Activated CD4-positive, alpha-beta T cell treated with anti-CD3 and anti-CD28 coated beads for 48 hours (primary cell): ENCODE measurements at places on chromosomes 11 and 22.

DNA sequence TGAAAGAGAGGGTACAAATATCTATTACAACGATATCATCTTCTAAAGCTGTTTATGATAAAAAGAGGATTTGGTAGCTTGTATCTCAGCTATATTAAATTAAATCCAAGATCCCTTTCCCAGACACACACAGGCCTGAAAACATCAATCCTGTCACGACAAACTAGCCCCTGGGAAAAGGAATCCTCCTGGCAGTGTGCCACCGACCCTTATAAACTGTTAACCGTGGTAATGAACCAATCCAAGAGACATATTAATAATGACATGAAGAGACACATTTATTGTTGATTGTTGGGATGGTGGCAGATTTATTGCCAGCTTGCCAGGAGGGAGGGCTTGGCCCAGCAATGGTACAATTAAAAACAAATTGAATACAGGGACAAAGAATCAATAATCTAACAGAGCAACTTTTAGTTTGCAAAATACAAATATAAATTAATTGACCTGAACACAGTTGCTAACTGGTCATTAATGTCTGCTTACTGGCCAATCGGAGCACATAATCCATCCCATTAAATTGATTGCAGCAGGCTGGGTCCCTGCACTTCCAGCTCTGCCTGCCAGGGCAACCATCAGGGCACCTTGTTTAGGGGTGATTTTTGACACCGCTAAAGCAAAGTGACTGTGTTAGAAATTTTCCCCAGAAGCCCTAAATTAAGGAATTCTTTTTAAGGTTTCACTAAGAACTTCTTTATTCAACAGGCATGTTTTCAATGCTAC lies 887.6 kb downstream of the OPCML start:
- DNase-seq = no peak

GRCh38 chr22:50683086-50683993 lies 10.7 kb downstream of the SHANK3 start:
- DNase-seq = no peak

DNA sequence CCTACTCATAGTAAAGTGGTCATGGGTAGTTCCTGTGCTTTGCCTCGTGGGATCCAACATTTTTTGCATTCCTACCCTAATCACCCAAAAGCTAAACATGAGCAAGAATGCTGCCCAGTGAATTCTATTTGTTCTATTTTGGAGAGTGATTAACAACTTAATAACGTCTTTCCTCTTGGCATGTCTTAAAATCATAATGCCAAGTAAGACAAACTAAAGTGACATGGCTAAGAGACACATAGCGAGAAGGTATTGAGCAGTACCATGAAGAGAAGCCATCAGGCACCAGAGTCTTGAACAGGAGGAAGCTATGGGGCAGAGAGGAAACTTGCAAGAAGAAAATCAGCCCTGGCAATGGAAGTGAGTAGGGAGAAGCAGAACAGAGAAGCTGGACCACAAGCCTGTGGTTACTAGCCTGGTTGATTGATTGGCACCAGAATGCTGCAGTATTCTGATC lies 32.0 kb downstream of the EXPH5 start:
- no peak for DNase-seq

DNA sequence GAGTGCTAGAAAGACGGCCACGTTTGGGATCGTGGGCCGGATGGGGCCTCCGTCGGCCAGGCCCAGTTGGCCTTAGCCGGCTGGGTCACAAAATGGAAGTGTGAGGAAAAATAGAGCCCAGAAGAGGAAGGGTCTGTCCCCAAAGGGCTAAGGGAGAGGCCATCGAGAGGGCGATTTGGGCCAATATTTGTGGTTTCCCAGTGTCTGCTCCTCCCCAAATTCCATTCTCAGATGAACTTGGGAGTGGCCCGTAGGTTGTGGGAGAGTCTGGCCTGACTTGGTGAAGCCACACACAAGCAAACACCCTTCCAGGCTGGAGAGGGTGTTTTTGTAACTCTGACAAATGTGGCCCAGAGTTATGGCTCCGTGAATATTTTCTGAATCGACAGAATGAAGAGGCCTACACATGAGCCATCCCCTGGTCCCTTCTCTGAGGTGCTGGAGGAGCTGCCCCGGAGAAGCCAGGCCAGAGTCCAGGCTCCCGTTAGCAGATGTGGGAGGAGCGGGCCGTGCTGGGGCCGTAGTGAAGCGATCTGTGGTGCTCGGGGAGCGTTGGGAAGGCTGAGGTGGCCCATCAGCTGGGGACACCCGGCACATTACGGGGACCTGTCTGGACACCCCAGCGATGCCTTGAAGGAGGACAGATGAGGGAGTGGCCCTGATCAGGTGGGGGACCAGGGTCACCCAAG lies 73.5 kb upstream of the PPARA start:
- DNase-seq = no peak

DNA sequence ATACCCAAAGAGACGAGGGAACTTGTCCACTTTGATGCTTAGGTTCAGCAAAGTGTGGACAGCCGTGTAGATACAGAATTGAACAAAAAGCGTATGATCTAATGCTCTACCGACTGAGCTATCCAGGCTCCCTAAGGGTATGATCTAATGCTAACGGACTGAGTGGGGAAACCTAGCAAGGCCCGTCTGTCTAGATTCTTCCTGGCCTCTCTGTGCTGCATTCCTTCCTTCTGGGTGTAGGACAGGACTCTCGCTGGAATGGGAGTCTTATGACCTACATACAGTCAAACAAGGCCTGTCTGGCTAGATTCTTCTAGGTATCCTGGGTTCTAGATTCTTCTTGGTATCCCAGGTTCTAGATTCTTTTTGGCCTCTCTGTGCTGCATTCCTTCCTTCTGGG lies 8.4 kb upstream of the SLC15A3 start:
- DNase-seq = no peak

GRCh38 chr11:27495710-27496300 lies 10.8 kb downstream of the LIN7C start:
- no peak for DNase-seq

DNA sequence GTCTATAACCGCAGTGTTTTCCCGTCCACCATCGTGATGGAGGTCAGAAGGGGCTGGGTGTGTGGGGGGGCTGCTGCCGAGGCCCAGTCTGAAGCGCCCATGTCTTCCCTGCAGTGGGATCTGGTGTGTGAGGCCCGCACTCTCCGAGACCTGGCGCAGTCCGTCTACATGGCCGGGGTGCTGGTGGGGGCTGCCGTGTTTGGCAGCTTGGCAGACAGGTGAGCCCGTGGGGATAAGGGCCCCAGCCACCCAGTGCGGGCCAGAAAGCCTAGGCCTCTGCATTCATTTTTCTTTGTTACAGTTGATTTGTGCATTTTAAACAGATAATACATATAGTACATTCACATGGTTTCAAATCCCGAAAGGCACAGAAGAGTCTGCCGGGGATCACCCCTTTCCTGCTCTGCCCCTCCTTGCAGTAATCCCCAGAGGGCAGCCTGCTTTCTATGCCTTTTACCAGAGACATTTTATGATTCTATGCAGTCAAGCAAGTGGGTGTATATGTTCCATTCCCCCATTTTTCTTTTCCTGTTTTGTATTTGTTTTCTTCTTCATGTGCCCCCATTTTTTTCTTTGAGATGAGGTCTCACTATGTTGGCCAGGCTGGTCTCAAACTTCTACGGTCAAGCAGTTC lies 32.6 kb downstream of the CAPN1 start:
- DNase-seq = no peak

DNA sequence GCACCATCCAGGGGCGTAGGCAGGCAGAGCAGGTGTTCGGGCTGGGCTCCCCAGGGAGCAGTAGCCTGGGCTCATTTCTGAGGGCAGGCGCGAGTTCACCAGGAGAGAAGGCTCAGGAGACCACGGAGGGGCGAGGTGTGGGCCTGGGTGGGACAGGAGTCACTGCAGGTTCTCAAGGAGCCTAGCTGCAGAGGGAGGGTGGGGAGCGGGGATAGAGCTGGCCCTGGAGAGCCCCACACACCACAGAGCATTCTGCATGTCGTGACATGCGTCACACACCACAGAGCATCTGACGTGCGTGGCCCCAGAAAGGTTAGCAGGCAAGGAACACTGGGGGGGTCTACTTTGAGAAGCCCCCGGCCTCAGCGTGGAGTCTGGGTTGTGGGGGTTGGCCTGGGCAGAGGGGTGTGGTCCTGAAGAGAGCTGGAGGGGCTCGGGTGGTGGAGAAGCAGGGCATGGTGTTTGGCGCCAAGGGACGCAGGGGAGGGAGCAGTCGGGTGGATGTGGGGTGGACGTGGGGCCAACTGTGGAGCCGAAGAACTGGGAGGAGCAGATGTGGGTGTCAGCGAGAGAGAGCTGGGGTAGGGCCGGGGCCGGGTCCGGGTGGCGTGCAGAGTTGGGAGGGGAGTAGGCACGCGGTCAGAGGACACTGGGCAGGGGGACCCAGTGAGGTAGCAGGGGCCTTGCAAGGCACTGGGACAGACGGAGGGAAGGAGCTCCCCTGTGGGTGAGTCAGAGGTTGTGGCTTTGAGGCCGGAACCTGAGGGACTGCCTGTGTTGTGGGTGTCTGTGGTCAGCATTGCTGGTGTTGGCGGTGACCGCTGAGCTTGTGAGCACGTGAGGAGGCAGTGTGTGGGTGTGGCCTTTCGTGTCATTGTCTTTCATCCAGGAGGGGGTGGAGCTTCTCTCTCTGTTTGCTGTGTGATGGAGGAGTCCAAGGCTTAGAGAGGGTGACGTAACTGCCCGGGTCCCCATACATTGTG lies 25.5 kb downstream of the CTTN start:
- DNase-seq = peak; percentile 57
